ENCODE measurements at places on chromosomes 5 and 9.

DNA sequence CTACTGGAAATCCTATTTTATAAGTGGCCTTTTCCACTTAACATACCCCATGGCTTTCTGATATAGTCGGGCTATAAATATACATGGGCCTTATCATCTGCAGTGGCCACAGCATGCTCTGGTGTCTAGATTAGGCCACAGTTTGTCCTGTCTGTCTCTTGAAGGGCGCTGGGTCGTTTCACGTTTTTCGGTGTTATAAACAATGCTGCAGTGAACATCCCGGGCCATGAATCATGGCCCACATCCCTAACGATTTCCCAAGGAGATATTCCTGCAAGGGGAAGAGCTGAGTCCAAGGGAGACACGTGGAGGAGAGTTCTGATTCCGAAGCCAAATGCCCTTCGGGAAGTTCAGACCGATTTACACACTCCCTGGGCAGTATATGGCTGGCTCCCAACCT is 8.4 kb downstream of the PLPP7 start:
- no peak for DNase-seq

- DNase-seq = no peak
Measured at GRCh38 chr5:57833489-57833888, 350.9 kb upstream of the ACTBL2 start.

- no peak for DNase-seq
Measured at GRCh38 chr5:26343801-26344325, 694.5 kb downstream of the CDH9 start.

- DNase-seq = no peak
Measured at GRCh38 chr9:124392871-124393460, 22.3 kb downstream of the PSMB7 start.

DNA sequence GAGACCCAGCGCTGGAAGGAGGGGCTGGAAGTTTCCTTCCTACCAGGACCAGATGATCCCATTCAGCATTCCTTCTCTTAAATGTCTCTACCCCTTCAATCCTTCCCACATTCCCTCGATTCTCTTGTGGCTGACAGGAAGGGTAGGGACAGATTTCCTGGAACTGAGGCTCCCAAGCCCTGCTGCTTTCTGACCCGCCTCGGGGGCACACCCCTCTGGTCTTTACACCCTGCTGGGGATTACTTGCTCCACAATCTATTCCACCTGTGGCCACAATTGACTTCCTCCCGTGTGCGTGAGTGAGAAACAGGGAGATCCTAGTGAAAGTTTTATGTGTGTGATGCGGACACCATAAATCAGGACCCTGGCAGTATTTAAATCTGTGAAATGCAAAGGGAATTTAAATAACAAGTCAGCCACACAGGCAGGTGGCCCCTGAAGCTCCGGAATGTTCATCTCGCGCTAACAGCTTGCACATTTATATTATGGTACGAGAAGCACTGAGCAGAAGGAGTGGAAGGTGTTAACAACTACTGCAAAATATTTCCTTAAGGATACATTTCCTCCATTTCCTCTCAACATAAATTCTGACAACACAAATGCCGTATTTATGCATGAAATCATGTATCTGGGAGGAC is 237.5 kb downstream of the SLIT3 start:
- DNase-seq = peak; percentile 41

DNA sequence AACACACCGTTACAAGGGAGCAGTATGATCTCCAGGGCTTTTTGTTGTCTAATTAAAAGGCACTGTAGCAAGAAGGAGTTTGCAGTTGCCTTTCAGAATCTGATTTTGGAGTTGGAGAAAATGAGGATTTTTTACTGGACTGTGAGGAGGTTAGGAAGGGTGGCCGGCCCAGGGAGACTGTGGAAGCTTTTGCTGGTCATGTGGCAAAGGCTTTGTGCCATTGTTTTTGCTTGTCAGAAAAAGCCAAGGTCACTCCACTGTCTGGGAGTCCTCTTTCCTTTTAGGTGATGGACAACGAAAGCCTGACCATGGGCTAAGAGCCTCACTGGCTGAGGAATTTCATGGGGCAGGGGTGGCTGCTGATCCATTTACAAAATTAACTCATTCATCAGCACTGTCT is 10.3 kb upstream of the WHRN start:
- DNase-seq = no peak

- DNase-seq = no peak
Measured at GRCh38 chr9:83266331-83266665, 203.4 kb upstream of the RASEF start.

DNA sequence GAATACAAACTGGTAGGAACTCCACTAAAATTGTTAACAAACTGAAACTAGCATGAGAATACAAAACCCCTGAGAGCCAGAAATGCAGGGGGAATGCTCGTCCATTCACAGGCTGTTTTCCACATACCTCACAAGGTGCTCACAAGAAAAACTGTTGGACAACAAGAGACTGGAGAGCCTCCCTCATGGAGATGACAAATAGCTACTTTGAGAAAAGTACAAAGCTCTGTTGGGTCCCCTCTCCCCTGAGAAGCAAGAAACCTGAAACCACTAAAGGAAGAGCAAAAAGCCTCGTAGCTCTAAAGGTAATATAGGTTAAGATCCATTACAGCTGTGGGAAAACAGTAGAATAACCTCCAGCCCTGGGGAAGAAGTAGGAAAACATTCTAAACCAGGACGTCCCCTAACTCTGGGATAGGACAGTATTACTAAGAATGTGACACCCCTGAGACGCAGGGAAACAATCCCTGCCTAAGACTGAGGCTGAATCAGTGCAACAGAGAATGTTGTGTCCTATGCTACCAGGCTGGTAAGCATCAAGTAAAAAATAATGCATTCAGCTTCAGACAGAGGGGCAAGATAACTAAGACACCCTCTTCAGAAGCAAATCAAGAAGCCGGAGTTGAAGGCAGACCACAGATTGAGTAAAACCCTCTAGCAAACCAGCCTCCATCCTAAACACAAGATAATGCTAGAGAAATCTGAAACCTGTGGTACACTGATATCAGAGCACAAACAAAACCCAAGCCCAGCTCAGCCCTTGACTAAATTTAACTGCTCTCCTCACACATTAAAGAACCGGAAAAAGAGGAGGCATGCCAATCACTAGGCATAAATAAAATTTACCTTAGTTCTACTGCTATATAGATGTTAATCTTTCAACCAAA is 160.2 kb downstream of the SSBP2 start:
- no peak for DNase-seq

- DNase-seq = peak; percentile 8
Measured at GRCh38 chr9:504921-505740, 290.5 kb downstream of the DOCK8 start.

GRCh38 chr5:554284-554988 is 30.2 kb upstream of the SLC9A3 start:
- no peak for DNase-seq

GRCh38 chr5:124580925-124581737 is 165.3 kb downstream of the ZNF608 start:
- DNase-seq = no peak

DNA sequence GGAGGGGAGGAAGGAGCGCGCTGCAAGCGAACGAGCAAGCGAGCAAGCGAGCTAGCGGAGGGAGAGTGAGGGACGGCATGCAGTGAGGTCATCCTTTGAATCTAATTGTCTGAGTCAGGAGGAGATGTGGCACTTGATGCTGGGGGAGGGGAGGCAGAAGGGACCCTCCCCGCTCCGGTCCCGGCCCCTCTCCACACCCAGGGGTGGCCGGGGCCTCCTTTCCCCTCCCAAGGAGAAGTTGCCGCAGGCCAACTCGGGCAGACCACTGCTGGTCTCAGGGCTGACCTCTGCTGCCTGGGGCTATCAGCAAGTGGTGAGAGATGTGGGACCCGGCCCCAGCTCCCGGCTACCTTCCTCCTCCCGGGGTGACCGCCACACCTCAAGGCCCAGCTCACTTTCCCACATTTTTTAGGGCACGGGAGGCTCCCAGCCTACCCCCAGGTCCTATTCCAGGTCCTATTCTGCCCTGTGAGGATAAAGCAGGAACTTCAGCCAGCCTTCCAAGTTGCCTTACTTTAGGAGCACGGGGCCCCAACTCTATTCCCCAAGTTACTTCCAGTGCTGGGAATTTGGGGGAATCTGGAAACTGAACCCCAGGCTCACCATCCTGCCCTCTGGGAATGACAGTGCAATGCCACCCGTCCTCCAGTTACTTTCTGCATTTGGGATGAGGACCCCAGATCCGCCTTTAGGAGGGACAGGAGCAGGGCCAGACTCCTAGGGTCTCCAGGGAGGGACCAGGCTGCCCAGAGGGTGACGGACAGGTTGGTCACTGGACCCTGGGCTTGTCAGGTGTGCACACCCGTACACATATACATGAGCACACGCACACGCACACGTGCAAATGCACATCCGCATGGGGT is 11.1 kb downstream of the CNTFR start:
- no peak for DNase-seq

DNA sequence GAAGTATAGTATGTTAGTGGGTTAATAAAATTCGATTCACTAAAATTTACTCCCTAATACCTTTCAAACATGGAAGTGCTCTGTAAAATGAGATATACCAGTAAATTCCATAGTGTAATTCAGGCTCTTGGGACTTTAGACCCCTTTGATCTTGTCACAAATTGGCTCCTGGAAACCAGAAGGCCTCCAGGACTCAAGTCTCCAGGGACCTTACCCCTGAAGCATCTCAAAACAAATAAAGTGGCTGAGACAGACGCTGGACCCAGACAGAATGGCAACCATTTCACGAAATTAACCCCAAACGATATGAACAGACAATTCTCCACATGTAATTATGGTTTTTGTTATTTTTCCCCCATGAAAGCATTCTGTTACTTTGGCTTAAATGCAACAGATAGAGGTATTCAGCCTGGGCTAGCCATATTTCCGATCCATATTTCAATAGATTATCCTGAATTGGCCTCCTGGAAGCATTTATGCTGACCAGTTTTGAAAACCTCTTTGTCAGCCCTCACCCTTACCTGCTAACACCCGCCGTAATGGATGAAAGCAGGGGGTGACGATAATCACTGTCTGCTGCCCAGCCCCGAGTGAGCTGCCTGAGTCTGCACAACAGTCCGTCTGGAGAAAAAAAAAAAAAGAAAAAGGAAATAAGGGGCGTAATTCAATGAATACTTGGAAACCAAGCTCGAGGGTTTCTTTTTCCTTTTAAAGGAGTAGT is 34.1 kb upstream of the EFNA5 start:
- no peak for DNase-seq

DNA sequence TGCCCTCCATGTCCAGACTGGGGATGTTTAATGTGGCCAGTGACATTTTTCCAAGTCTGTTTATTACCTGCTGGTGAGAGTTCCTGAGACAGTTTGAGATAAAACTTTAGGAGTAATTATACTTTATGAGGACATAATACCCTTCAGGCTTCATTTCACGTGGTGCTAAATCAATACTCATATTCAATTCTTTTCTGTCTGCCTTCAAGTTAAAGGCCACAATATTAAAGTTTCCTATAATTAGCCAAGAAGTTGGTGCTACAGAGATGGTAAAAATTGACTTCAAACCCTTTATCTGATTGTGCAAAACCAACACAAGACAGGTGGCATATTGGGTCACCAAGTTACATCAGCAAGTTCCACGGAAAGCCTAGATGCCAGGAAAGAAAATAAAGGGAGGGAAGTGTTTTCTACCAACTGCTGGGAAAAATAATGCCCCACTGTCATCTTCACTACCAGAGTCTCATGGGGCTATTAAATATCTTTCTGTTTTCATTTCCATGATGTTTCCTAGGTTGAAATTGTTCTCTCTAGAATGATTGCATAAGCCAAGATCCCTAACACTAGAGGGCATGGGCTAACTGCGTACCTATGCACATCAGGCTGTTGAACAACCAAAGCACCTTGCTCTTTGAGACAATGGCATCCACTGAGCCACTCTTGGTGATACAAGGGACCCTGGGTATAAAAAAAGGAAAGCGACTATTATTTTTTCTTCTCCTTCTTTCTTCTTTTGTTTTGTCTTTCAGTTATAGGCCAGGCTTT is 68.7 kb downstream of the INSYN2B start:
- peak; percentile 13 for DNase-seq

GRCh38 chr9:18865542-18865941 is 167.5 kb downstream of the SAXO1 start:
- no peak for DNase-seq

- no peak for DNase-seq
Measured at GRCh38 chr5:58025809-58026208, 434.1 kb downstream of the PLK2 start.

DNA sequence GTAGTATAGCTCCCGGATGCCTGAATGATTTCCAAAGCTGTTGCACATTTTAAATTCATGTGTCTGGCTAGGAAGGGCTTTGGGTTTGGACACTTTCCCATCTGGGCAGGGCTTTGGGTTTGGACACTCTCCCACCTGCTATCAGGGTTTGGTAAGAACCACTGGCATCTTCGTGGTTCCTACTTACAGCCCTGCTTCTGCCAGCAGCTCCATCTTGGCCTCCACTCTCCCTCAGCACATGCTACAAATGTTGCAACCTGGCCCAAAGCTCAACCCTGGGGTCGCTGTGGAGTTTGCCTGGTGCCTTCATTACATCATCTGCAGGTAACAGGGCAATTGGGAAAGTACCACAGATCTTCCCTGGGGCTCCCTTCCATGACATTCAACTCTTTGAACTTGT is 3.5 kb downstream of the TMCO6 start:
- DNase-seq = no peak

DNA sequence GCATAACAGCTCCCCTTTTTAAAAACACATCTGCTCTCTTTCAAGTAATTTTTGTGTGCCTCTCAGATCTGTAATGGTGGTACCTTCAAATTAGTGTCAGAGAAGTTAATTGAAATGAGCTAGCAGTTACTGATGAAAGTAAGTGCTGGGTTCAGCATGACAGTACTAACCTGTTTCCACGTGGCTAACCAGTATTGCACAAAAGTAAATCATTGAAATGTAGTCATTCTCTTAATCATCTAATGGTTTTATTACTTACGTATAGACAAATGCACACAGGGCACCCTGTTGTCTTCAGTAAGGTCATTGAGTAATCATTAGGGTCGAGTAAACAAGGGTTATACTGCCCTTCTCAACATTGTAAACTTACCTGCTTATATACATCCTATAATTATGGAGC is 157.8 kb upstream of the PRR16 start:
- DNase-seq = no peak
